ENCODE measurements at places on chromosomes 7 and 10. TPM values are rescaled to one million over a fixed set of nuclear protein-coding genes. Genes with fewer than 3 reads are reported as not detected.

Gene POLR2J3
- 44.4 TPM for polyA plus RNA-seq

DNA sequence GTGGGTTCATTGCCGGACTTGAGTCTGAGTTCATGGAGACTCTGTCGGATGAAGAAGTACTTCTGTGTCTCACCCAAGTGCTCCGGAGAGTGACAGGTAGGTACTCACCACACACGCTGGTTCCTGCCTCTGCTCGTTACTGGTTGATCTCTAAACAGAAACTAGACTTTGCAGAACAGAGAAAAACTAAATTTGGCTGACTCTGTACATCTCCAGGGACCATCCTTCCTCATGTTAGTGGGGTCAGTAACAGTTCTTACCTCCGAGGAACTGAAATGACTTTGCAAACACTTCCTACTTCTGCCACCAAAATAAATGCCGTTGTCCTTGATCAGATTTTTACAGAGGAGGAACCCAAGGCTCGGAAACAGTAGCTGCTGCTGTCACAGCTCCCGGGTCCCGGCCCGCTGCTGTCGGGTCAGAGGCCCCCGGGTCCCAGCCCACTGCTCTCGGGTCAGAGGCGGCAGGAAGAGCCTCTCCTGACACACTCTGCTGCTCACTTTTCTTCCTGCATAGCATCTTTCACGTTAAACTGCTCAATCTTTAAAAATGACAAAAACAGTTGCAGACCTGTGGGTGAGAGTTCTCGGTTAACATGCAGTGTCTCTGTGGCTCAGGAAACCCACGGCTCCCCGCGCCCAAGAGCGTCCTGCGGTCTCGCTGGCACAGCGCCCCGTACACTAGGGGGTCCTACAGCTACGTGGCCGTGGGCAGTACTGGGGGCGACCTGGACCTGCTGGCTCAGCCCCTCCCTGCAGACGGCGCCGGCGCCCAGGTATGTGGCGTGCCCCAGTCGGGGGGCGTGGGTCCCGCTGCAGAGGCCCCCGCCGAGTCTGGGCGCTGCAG is 4.8 kb upstream of the MTG1 start:
- peak; percentile 59 for DNase-seq

DNA sequence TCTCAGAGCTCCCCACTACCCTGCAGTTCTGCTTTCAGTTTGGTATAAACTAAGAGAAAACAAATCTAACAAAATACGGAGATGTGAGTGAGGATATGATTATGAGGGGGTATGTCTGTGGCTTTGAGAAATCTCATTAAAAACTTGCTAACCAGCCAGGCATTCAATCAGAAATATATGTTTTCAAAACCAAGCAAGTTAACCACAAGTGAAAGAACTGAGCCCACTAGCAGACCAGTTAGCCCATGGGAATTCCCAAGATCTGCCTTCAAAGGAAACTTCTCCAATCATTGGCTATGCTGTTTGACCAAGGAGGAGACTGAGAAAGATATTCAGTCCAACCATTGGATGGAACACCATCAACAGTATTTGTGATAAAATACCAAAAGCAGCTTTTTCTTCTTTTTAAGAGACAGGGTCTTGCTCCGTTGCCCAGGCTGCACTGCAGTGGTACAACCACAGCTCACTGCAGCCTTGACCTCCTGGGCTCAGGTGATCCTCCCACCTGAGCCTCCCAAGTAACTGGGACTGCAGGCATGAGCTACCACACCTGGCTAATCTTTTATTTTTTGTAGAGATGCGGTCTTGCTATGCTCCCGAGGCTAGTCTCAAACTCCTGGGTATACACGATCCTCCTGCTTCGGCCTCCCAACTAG is 41.2 kb downstream of the FGFR2 start:
- DNase-seq = no peak

GRCh38 chr10:32244421-32245207 is 102.3 kb downstream of the EPC1 start:
- no peak for DNase-seq

GRCh38 chr7:1669954-1670893 is at the start of gene ELFN1:
Gene ELFN1, plus strand, starts transcription at chr7:1670277. Its CDS starts 74,320 bp downstream, at chr7:1744597.
- DNase-seq = no peak

Gene UNCX
- polyA plus RNA-seq = not detected

DNA sequence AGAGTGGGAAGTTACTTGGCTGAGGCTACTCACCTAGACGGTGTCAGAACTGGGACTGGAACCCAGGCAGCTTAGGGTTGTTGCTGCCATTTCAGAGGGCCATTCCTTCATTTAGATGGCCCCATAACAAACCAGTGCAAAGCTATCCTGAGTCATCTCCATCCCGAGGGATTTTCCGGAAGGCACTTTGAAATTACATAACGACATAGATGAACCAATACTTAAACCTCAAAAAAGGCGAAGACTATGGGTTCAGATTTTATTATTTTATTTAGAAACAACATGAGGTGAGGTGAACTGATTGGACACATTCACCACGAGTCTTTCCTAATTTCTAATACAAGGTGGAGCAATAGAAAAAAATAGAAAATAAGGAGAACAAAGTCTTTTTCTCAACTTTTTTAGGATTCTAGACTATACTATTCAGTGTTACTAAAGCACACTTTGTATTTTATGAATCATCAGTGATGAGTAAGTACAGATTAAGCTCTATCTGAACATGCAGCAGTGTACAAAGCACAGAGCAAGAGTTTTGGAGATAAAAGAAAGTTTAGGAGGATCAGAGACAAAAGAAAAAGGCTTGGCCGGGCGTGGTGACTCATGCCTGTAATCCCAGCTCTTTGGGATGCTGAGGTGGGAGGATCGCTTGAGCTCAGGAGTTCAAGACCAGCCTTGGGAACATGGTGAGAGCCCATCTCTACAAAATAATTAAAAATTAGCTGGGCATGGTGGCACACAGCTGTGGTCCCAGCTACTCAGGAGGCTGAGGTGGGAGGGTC is 79.5 kb upstream of the SVIL start:
- DNase-seq = no peak

- DNase-seq = no peak
Observed at GRCh38 chr10:74827045-74827441, 643 bp downstream of the KAT6B start.

GRCh38 chr10:109253306-109253705 is 670.0 kb downstream of the XPNPEP1 start:
- no peak for DNase-seq

DNA sequence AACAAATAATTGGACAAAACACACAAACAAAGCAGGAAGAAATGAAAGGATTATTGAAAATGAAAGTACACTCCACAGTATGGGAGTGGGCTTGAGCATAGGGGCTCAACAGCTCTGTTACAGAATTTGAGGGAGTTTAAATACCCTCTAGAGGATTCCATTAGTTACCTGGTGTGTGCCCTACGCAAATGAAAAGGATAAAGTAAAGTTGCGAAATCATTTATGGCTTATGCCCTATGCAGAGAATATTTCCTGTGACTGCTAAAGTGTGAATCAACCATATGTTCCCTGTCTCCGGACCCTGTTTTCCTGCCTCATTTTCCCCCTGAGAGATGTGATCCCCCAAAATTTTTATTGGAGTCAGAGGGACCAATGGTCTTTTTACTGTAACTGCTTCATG is 634.6 kb upstream of the CNTNAP2 start:
- DNase-seq = no peak

DNA sequence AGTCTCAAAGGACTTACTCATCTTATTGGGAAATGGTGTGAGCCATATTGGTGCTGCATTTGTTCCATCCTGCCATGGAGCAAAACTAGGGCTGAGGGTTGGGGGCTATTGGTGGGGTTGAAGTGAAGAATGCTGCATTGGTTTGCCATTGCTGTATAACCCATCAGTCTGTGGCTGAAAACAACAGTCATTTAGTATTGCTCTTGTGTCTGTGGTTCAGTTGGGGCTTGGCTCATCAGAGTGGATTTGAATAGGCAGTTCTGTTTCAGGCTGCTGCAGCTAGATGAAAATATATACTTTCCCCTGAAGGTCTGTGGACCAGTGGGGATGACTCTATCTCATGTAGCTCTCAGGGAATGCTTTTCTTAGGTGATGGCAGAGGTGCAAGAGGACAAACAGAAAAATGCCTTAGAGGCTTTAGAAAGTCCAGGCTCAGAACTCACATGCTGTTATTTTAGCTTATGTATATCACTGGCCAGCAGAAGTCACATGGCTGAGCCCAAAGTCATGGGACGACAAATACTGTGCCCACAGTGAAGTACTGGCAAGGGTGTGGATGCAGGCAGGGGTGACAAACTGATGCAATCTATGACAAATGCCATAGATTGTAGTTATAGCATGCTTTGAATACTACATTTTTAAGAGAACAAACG is 15.2 kb upstream of the EXOC6 start:
- no peak for DNase-seq

Gene NUDT13
- polyA plus RNA-seq = not detected

DNA sequence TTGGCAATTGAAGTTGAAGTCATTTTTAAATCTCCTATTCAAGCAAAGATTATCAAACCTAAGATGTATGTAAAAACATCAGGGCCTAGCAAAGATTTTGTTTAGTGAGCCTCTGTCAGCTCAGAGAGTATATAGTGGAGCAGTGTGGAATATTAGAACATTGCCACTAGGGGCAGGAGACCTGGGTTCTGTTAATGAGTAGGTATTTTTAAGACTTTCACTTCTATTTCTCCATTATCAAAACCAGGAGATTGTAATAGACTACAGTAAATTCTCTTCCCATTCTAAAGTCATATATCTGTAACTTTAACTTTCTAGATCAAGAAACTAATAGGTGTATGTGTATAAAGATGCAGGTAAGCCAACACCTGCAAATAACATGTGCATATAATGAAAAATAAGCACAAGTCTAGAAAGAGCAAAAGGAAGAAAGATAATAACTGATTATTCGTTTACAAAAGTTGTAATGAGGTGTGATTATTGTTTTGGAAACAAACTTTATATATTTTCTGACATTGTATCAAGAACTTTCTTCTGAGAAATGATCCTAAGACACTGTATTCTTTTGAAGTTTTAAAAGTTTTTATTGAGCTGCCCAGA is 64.4 kb downstream of the KCND2 start:
- DNase-seq = no peak

DNA sequence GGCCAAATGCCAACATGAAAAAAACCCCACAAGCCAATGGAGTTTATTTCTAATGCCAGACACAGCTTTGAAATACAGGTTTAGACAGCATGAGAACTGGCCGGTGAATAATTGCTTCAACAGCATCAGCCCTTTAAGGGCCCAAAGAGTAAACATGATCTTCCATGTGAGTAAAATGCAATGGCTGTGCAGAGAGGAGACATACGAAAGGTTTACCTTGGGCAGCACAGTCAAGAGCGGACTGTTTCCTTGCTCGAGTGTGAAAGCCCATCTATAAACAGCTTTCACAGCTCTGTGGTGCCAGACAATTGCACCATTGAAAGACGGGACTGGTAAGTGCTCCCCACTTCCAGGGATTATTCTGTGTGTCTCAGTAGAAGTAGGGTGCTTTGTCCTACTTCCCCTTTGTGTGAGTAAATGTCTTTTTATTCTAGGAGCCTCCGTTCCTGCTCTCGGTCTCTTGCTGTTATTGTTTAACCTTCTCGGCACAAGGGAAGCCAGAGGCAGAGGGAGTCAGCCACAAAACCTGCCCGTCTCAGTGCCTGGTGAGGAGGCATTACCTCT is 77.8 kb upstream of the KAT6B start:
- no peak for DNase-seq

DNA sequence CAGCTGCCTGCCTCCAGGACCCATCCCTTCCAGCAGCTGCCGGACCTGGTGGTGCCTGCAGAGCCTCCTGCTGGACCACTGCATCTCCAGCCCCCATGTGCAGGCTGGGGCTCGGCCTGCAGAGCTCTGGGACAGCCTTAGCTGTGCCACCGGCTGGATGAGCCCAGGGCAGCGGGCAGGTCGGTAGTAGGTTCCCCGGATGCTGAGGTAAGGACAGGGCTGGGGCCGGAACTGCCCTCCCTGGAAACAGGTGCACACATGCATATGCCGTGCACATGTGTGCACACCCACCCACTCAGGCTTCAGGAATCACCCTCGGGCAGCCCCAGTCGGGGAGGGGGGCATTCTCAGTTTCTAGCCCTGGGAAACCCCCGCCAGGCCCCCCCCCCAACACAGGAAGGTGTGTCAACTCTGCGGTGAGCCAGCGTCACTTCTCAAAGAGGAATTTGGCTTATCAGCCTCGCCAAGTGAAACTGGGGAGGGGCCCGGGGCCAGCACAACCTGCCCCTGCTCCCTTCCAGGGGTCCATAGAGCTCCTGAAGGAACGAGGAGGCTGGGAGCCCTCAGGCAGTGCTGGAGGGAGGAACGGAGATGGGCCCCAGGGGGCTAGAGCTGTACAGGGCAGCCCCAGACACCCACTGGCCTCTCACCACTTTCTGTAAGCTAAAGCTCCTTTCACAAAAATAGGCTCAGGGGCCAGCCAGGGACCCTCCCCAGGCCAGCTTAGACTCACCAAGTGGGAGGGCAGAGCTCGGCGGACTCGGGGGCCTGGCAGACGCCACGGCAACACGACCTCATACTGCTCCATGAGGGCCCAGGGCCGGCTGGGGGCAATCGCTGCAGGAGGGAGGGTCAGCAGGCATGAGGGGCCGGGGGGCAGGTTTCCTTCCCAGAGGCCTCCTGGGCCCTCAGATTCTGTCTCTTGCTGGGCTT is 1.7 kb downstream of the ADAM8 start:
- DNase-seq = peak; percentile 81

DNA sequence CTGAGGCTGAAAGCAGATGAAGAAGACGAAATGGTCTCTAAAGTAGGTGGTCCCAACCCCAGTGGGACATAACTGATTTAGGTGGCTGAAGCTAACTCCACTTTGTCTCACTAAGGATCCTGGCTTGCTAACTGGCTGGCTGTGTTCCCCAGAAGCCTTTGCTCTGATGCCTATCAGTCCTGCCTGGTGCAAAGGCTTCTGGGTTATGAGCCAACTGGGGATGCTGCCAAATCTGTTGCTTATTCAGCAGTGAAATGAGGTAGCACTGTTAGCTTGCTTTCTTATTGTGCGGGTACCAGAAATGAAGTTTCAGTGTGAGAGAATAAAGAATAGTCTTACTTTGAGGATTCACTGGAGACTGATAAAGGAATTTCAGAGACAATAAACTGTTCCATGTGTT is 18.1 kb downstream of the PRKG1 start:
- no peak for DNase-seq

Gene GDF2
- not detected for polyA plus RNA-seq

DNA sequence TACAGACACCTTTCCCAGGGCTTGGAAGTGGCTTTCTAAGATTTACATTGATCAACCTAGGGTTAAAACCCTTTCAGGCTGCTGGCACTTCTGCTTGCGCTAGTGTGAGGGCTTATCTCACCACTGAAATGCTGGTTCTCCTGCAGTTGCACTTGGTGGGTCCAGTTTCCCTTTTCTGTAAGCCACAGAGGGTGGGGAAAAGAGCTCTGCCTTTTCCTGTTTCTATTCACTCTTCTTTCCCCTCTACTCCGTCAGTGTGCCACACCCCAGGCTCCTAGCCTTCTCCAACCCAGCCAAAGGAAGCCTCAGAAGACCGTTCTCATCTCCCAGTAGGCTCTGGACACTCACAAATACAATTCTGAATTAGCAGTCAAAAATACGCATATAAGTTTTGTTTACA is 19.0 kb upstream of the CAPZA2 start:
- DNase-seq = no peak

GRCh38 chr10:131168238-131168875 is 143.2 kb downstream of the TCERG1L start:
- DNase-seq = no peak

Measured in immature natural killer cell (primary cell).